ENCODE measurements at places on chromosomes 11 and 22. TPM values are rescaled to one million over a fixed set of nuclear protein-coding genes. Genes with fewer than 3 reads are reported as not detected.

PANX3 gene
- not detected for polyA plus RNA-seq

PLAAT4 gene
- polyA plus RNA-seq: 11.6 TPM

VWCE gene
- 1.3 TPM for polyA plus RNA-seq

C11orf87 gene
- 0.32 TPM for polyA plus RNA-seq

TTC36 gene
- 1.5 TPM for polyA plus RNA-seq

All from right renal cortex interstitium (tissue), 3 donors.